CD4-positive, alpha-beta T cell treated with Interleukin-2 at 100 ng/mL for 4 hours (primary cell): ENCODE measurements at places on chromosomes 12 and 14.
A peak's percentile ranks its signal among the peaks of the same experiment; 100 is the strongest.

- DNase-seq, result no peak
These were observed 131.7 kb downstream of the ST8SIA1 start for GRCh38 chr12:22202847-22203246.

DNA sequence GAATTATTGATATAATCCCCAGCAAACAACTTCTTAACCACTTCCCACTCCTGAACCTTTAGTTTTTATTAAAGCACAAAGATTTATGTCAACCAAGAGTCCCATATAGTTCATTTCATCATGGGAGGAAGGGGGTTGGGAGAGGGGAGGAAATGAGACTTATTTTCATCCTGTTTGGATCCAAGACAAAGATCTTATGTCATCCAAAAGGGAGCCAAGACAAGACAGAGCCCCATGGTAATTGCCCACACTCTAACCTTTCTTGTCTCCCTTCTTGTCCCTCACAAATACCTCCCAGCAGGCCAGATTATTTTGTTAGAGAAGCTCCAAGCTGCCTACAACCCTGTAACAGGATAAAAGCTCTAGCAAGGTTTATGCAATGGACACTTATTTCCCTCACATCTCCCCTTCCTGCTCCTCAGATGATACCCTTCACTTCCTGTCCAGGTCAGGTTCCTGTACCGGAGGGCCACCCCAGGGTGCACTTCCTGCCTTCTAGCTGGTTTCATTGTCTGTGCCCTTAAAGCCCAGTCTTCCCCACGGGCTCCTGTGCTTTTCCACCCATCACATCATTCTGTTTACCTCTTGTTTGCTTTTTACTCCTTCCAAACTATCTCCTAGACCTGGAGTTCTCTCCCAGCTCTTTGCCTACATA lies 123.7 kb upstream of the MDM1 start:
- no peak for DNase-seq

- DNase-seq, result no peak
These were observed 294.7 kb downstream of the TTC6 start for GRCh38 chr14:37890095-37890494.

DNA sequence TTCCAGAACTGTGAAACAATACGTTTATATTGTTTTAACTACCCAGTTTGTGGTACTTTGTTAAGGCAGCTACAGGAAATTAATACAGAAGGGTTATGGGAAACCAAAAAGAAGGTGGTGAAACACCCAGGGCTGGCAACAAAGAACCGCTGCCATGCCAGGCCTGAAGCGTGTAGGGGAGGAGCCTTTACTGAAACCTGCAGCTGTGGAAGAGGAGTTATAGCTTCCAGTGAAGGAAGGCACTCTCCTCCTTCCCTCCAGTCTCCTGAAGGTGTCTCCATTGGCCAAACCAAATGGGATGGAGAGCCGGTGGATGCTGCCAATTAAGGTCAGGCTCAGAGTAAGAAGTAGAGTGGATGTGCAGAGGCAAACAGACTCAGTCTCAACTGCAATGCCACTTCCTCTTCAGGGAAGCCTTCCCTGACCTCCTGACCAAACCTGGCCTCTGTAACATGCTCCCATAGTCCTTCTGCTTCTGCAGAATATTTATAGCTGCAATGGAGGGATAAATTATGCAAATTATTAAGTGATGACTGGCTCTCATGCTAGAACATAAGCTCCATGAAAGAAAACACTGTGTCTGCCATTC lies 168.3 kb downstream of the DAD1 start:
- no peak for DNase-seq

GRCh38 chr12:116880817-116881324 lies 370 bp downstream of the HRK start:
- no peak for DNase-seq

- DNase-seq, result no peak
These were observed 42.7 kb downstream of the C14orf132 start for GRCh38 chr14:96081767-96082400.

DNA sequence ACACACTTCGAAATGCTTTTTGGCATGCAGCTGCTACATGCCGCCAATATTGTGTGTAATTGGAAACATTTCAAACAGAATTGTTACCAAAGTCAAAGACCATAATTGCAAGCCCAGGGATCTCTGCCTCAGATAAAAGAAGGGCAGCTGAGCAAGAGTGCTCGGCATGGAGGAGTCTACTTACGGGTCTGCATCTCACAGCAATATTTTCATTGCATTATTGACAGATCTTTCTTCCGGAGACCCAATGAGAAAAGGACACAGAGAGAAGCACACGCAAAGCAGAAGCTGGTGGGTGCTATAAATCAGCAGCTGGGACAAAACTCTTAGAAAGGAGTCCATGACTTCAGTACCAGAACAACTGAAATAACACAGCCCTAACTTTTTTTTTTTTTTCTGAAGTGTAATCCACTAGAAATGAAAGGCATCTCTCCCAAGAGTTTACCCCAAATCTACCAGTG lies 4.9 kb downstream of the PRICKLE1 start:
- no peak for DNase-seq

DNA sequence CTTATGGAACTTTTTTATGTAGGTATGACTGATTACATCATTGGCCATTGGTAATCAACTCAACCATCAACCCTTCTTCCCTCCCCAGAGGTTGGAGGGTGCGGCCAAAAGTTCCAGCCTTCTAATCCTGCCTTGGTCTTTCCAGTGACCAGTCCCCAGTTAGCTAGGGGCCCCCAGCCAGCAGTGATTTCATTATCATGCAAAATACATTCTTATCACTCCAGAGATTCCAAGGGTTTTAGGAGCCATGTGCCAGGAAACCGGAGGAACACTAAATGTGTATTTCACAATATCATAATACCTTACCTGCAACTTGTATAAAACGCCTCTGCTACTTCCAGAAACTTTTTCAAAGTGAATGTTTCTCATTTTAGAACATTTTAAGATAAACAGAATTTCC lies 181.5 kb upstream of the PELI2 start:
- DNase-seq, result no peak

DNA sequence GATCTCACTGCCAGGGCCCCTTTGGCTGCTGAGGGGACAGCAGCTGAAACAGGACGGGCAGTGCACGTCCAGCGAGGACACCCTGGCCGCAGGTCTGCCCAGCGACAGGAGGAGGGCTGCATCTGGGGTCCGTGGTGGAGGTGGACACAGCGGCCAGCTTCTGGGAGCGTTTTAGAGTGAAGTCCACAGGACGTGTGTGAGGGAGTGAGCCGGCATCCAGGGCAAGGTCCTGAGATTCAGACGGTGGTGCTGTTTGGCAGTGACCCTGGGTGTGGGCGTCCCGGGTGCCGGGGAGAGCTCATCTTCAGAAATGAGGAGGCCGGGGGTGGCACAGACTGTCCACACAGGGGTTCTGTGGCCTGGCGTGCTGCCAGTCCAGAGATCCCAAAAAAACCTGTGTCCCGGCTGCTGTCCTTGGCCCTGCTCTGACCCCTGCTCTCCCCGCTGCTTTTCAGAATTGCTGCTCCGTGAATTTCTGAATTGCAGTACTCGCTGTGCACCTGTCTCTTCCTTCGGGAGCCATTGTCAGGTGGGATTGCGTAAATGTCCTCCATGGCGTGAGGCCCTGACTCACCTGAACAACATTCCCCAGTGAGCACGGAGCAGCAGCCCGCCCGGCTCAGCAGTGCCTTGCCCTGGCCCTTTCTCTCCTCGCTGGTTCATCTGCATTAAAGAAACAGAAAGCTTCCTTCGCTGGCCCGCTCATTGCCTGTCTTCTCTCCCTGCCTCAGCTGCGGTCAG lies 183.5 kb upstream of the C14orf180 start:
- DNase-seq, result no peak

GRCh38 chr12:10221846-10222245 lies 9.2 kb downstream of the GABARAPL1 start:
- no peak for DNase-seq

- no peak for DNase-seq
These were observed 13.7 kb upstream of the TROAP start for GRCh38 chr12:49309386-49309785.

DNA sequence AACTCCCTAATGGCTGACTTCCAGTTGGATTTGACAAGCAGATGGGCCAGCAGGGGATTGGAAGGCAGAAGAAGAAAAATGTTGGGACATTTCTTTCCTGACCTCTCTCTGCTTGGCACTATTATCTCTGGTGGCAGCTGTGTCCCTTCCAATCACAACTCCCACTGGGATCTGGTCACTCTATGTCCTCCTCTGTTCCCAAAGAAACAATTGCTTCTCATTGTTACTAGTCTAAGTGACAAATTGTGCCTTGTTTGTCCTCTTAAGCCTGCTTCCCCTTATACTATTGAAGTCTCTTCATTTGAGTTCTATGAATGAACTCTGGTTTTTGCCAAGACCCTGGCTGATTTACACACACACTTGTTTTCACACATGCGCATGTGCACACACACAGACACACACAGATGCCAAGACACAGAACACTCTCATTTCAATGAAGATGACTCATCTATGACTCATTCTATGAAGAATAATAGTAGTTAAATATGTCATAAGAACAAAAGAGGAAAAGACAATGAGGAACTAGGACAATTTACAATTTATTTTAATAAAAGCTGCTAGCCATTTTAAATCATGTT lies 83.0 kb upstream of the FAR2 start:
- no peak for DNase-seq

DNA sequence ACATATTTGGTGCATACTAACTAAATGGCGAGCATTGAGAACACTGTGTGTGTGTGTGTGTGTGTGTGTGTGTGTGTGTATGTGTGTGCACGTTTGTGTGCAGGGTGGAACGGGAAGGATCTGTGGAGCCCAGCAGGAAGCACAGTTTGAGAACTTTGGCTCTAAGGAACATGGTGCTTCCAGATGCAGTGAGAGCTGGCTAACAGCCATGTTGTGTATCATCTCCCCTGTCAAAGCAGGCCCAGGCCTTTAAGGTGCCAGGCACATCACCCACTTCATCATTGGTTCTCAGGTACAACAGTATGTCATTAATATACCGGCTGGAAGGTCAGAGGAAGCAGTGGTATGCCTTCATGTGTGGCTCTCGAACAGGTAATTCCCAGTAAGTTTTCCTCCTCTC lies 72.5 kb downstream of the SLC8A3 start:
- no peak for DNase-seq

GRCh38 chr12:68334132-68334531 lies 2.0 kb upstream of the MDM1 start:
- DNase-seq, result peak; percentile 26

DNA sequence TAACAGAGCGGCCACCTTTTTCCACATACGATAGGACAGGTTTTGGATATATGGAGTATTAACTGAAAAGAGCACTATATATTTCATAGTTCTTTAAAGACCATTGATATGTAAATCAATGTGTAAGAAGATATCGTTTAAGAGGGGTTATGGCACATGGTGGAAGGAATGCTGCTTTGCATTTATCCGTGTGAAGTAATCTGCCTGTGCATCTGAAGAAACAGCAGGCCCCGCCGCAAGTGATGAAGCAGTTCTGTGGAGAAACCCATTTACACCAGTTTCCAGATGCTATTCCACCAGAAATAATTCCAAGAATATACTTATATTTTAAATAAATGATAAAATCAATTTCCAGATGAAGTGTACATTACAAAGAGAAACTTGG lies 72.4 kb downstream of the BICD1 start:
- no peak for DNase-seq

DNA sequence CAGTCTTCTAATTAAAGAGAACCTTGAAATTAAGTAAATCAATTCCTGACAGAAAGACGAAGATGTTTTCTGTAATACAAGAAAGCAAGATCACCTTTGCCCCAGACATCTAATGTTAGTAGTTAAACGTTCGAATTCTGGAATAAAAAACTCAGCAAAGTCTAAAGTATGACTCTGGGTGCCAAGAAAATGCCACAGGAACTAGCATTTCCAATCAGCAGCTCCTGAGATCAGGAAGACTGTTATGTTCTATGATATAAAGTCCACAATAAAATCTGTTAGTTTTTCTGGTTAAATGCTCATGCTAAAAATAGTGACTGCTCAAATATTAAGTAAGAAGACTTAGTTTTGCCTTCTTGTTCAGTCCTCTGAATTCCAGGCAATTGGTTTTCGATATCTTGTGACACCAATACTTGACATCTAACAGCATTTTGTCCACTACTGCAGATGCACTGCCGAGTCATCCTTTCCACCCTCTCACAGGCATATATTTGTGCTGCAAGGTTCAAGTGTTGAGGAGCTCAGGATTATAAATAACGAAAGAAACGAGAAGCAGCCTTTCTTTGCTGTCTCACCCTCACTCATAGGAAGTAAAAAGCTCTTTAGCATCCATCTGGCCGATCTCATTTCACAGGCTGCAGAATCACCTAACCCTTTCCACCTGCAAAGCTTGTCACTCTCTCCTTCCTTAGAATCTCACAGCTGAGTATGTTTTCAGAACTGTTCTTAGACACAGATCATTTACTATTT lies 32.0 kb downstream of the SSH1 start:
- no peak for DNase-seq

GRCh38 chr14:93533842-93534241 lies 103.1 kb downstream of the UNC79 start:
- no peak for DNase-seq

DNA sequence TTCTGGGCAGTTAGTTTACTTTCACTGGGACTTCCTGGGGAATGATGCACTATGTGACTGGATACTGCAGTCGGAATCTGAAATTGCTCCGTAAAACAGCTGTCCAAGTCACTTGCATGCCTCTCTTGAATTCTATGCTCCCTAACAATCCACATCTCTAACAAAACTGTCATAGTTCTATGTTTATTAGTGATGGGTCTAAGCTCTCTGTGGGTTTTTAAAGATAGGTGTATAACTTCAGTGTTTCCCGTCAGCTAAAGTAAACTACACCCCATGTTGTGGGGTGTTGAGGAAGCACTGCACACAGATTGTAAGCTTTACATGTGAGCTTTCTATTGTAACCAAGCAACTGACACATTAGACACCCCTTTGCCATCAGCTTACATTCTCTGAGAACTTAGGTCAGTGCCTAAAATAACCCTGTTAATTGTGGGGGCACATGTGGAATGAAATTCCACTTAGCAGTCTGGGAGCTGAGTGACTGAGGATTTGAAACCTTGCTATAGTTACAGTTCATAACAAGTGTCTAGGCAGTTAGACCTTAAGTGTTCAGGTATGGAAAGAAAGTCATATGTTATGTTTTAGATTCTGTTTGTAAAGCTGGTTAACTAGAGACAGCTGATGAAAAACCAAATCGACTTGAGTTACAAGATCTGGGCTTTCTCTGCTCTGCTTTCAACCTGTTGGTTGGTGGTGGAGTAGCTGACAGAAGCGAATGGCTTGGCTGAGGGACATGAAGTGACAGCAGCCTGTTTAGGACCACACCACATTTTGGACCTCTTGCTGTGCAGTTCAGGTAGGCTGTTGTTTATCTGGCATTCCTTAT lies 165.7 kb downstream of the AKAP6 start:
- DNase-seq, result no peak

GRCh38 chr12:112350593-112351592 lies 31.3 kb downstream of the HECTD4 start:
- no peak for DNase-seq
